ENCODE measurements at places on chromosomes 6 and 20.

DNA sequence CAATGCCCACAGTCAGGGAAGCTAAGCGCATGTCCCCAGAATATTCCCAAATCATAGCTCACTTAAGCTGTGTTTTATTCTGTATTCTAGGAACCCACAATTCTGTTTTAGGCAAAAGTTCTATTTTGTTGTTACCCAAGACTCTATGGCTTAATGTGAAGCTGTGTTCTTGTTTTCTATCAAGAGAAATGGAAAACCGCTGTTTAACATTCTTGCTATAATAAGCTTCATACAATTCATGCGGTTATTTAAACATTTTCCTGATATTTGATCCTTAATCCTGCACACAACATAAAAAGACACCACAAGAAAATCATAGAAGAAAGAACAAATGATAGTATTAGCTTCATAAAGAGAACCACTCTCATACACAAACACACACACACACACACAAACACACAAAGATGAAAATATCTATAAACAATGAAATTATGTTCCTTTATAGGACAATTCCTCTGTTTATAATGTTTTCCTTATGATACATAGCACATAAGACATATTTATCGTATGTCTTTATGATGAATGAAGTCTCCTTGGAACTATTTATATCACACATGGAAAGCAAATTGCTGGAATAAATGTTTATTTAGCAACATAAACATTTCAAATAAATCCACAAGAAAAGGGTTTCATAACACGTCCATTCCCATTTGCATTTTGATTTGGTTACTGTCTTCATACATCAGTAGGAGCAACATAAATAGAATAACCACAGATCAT is 16.4 kb upstream of the COL21A1 start:
- no peak for DNase-seq

GRCh38 chr20:44609006-44609515 is 26.7 kb downstream of the PKIG start:
- DNase-seq, result no peak

DNA sequence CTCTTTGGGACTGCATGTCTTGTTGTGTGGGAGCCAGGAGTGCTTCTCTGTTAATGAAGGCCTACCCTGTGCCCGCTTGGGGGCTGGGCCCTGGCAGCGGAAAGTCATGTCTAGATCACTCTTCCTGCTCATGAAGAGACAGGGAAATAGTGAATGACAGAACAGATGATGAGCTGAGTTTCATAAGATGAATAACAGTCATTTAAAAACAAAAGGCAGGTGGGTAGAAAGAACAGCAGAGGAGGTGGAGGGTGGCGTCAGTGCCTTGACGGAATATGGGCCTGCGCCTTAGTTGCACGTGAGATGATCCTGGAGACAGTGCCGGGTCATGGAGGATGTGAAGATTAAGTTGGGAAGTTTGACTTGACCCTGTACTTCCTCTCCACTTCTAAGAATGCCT is 85.5 kb downstream of the ARID1B start:
- no peak for DNase-seq

DNA sequence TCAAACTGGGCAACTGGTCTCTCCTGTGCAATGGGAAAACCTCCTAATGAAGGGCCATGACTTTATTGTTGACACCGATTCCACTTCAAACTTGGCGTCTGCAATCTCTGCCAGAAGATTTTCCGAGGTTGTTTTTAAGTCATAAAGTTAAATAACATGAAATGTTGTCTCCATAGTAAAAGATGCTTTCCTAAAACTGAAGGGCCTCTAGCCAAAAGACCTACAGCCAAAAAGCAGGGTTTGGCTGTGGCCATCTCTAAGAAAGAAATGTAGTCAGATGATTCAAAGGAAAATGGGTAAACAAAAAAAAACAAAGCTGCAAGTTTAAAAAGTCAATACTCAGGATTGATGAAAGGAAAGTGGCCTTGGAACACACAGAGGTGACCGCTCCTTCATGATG is 14.1 kb downstream of the CD93 start:
- DNase-seq, result no peak

DNA sequence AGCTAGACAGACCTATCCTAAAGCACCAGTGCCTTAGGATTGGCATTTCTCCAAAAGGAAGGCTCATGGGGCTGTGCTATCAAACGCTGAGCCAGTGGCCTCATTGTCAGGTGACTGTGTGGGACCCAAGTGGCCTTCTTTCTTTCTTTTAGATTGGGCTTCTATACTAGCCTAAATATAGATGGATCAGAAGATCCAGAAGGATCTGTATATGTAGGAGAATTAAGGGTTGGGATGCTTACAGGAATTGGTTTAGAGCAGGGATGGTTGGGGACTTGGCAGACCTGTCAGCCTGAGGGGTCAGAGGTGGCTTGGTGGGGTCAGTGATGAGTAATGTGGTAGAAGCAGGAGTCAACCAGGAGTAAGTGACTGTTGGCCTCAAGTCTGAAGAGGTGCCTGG is 14.8 kb downstream of the ABT1 start:
- no peak for DNase-seq

GRCh38 chr6:128710315-128710714 is 172.6 kb upstream of the LAMA2 start:
- no peak for DNase-seq

DNA sequence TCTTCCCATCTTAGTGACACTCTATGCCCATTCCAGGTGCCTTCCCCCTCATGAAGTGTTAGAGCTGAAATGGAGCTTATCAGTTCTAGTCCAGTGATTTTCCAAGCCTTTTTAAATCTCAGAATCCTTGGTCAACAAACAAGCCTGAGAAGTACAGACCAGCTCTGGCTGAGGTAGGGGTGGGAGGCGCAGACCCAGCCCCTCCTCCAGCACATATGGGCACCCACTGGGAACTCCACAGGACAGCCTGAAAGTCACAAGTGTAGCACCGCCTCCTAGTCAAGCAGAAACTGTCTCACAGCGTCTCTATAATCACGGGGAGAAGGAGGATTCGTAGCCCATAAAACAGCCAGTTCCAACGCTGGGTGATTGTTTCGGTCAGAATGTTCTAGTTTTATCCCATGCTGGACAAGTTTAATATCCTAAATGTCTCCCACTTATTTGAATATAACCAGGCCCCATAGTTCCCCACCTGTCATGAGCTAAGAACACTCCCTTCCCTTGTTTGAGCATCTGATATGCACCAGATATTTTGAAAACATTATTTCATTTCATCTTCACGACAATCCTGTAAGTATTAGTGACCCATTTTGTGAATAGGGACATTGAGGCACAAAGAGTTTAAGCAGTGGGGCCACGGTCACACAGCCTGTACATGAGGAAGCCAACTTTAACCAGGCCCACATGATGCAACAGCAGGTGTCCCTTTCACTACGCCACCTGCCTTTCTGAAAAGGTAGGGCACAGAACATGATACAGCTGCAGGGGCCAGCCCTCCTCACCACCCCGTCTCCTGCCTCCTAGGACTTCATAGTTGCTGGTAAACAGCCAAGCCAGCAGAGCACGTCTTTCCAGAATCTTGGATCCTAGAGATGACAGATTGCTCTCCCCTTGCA is 40.1 kb downstream of the TRAF3IP2 start:
- DNase-seq, result no peak

GRCh38 chr20:5184684-5185083 is 57.9 kb downstream of the CDS2 start:
- DNase-seq, result no peak

- peak; percentile 62 for DNase-seq
Observed at GRCh38 chr6:71107911-71108420, 151.1 kb upstream of the B3GAT2 start.

- peak; percentile 98 for DNase-seq
Observed at GRCh38 chr6:75284632-75285282, at the start of gene TMEM30A. Gene TMEM30A (minus strand): TSS chr6:75284792. CDS start chr6:75284638, 154 bp downstream.

- DNase-seq, result no peak
Observed at GRCh38 chr6:66226109-66226508, 519.1 kb upstream of the EYS start.

- DNase-seq, result no peak
Observed at GRCh38 chr6:92700411-92700810, 718.9 kb downstream of the EPHA7 start.

DNA sequence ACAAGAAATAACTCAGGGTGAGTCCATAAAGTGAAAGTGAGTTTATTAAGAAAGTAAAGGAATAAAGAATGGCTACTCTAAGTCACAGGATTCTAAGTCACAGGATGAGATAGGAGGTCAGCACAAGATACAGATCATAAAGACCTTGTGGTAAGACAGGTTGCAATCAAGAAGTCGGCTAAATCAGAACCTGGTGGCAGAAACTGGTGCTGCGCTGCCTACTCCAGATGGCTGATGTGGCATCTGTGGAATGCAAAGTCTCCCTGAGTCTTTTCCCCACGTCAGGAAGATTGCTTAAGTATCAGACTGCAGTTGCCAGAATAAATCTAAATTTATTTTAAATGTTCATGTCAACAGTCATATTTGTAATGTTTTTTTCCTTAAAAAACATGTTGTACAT is 10.7 kb upstream of the KCNK15 start:
- DNase-seq, result no peak

DNA sequence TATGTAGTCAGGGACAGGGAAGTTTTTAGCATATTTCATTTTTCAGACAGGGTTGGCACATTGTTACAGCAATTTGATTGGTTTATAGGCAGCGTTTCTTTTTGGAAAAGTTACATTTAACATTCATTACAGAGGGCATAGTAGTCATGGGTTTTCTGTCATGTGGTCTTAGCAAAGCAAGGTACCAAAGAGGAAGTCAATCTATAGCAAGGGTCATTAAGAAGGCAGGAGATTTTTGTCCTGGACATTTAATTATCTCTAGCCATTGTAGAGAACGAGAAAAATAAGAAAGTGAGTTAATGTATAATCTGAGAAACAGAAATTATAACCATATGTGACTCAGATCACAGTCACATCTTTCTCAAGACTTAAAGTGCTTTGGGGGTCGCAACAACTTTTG is 47.4 kb downstream of the TPD52L1 start:
- DNase-seq, result no peak

GRCh38 chr6:34056305-34057108 is 89.4 kb downstream of the GRM4 start:
- peak; percentile 87 for DNase-seq

DNA sequence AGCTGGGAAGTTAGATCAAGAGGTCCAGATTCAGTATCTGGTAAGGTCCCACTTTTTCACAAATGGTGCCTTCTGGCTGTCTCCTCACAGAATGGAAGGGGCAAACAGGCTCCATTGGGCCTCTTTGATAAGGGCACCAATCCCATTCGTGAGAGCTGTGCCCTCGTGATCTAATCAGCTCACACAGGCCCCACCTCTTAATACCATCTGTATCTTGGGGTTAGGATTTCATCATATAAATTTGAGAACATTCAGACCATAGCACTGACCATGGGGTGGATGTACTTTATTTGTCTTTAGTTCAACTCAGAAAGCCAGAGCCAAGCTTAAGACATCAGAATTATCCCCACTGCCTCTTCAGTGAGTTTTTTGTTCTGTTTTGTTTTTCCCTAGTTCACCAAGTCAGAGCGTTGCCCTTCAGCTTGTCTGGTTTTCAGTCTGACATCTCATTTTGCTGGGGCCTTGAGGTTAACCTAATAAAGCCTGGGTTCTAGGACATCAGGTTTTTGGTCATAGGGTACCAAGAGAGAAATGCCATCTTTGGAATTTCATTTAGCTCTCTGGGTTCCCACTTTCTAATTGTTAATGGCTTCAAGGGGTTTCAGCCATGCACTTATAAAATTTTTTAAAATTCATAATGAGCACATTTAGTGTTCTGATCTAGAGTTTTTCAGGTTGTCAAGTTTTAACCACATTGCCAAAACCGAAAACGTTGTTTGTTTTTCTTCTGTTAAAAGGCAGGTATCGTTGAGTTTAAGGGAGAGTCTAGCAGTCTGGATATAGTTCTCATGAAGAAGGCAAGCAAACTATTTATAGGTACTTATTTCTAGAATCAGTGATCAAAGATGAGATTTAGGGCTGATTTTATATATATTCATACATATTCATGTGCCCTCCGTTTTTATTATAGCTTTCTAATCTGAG is 19.0 kb downstream of the SENP6 start:
- no peak for DNase-seq

- no peak for DNase-seq
Observed at GRCh38 chr6:115796061-115796460, 264.6 kb downstream of the FRK start.

DNA sequence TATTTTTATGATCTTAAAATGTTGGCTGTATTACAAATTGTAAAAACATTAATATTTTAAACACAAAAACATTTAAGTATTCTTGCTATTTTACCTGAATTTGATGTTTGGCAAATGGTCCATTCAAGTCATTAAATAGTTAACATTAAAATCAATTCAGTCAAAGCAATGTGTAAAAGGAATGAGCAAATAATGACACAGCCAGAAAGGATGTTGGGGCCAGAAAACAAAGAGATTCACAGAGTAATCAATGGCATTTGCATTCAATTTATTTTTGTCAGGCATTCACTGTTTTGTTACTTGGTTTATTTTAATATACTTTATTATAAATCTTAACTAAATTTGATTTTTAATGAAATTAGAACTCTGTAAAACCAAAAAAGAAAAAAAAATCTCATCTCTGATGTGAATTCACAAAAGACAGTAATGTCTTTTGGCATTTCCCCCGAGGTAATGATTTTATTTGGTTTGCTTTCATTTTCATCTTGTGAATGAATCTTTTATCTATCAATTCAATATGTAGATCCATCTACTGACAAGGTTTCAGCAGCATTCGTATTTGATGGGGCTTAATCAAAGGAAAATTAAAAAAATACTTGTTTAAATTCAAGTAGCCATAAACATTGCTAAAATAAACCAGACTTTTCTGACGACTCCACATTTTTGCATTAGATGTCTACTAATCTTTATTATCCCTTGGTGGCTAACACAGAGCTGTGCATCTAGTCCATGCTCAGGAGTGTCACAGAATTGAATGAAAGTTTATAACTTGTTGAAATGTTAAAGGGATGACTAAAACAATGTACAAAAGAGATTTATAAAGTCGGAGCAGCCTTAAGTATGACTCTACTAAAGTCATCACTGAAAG is 866.7 kb upstream of the GJE1 start:
- no peak for DNase-seq

DNA sequence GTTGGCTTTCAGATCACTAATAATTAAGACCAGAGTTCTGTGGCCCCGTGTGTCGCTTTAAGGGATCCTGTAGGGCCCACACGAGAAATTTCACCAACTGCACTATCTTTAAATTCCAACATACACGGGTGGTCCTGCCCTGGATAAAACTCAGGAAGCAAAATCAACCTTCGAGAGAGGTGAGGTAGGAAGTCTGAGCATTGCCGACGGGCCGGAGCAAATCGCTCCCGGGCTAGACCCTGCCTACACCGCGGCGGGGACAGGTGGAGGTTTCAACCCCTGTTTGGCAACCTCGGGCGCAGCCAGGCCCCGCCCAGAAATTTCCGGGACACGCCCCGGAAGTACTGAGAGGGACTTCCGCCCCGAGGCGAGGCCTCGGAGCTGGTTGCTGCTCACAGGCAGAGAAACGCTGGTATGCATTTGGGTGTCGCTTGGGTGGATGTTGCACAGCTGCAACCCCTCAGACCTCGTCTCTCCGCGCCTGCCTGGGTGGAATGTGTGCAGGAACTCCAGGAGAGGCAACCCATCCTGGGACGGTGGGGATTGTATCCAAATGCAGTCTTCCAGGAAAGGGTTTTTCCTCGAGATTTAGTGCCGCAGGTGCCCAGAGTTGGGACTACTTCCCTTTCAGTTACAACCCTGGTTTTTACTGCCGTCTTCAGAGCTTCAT is 19.9 kb downstream of the ZKSCAN8 start:
- peak; percentile 83 for DNase-seq

GRCh38 chr6:132962936-132963868 is 148.8 kb downstream of the RPS12 start:
- peak; percentile 66 for DNase-seq

GRCh38 chr6:113530769-113531168 is 326.4 kb upstream of the MARCKS start:
- DNase-seq, result no peak

GRCh38 chr20:18805881-18806280 is 7.7 kb upstream of the SCP2D1 start:
- DNase-seq, result no peak

Measured in right hindlimb (tissue), 1 donor.